ENCODE measurements at places on chromosomes 12 and 14.
A peak's percentile ranks its signal among the peaks of the same experiment; 100 is the strongest.

GRCh38 chr14:36264107-36264506 lies 56.3 kb downstream of the MBIP start:
- DNase-seq, result no peak

- no peak for DNase-seq
Measured at GRCh38 chr14:65686761-65687160, 274.2 kb downstream of the FUT8 start.

DNA sequence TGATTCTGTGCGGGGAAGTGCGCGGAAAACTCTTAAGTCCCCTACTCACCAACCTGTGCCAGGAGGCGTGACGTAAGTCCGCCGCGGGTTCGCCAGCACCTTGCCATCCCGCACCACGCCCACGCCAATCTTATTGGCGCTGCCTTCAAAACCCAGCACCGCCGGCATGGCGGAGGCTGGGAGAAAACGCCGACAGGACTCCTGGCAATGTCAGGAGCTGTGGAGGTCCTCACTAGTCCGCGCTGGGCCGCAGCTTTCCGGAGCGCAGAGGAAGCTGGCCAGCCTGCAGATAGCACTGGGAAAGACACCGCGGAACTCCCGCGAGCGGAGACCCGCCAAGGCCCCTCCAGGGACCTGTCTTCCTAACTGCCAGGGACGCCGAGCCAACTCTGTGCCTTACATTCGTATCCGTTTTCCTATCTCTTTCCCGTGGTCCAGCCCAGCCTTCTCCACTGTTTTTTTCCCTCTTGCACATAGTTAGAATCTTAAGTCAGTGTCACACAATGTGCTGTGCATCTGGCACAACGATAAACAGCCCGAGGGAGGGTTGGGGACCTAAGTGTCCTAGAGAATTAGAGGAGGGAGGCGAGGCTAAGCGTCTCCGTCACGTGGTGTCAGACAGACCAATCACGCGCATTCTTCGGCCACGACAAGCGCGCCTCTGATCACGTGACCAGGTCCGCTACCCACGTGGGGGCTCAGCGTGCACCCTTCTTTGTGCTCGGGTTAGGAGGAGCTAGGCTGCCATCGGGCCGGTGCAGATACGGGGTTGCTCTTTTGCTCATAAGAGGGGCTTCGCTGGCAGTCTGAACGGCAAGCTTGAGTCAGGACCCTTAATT lies at the start of the genes APEX1 and OSGEP:
APEX1 (plus strand) TSS at position 711 of the 839 bp plus-strand sequence. CDS start 420 bp downstream, outside the sequence.
OSGEP (minus strand) TSS at position 297 of the 839 bp plus-strand sequence; CDS start at position 168, 129 bp downstream.
- peak; percentile 100 for DNase-seq

DNA sequence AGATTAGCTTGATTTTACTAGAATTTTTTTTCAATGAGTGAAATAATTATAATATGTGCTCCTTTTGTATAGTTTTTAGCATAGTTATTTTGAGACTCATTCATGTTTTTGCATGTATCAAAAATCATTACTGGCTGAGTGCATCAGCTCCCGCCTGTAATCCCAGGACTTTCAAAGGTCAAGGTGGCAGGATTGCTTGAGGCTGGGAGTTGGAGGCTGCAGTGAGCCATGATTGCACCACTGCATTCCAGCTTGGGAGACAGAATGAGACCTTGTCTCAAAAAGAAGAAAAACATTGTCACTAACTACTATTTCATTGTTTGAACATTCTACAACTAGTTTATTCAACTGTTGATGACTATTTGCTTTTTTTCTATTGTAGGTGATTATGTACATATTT lies 802.7 kb downstream of the SLC16A7 start:
- no peak for DNase-seq

GRCh38 chr14:53621433-53621832 lies 335.2 kb downstream of the BMP4 start:
- DNase-seq, result no peak

DNA sequence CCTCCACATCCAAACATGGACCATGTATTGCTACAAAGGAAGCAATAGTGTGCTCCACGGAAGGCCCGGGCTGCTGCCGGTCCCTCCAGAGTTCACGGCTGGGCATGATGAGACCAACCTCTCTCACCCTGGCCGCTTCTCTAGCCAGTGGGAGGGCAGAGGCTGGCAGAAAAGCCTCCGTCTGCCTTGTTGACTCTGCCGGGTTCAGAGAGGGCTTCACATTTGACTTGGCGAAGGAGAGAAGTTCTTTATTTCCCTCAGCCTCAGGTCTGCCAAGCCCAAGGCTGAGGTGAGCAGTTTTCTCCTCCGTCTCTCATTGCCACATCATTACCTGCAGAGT lies 230.0 kb downstream of the ZFP36L1 start:
- no peak for DNase-seq

- no peak for DNase-seq
Measured at GRCh38 chr12:91021076-91021475, 16.3 kb upstream of the EPYC start.

DNA sequence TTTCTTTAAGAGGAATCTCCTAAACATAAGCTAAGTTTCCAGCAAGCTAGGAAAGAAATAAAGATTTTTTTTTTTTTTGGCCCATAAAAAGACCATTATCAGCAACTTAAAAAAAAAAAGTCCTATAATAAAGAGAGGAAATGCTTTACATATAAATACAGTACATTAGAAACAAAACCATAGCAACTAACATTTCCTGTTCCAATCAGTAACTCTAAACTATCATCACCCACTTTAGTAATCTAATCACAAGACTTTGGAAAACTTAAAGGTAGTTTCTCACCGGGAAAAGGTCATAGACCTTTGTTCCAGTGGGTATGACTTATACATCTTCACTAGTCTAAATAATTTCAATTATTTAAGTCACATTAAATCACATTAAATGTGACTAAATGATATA lies 11.1 kb downstream of the SPTSSA start:
- DNase-seq, result no peak

- no peak for DNase-seq
Measured at GRCh38 chr12:116978791-116979508, 68.2 kb downstream of the FBXW8 start.

DNA sequence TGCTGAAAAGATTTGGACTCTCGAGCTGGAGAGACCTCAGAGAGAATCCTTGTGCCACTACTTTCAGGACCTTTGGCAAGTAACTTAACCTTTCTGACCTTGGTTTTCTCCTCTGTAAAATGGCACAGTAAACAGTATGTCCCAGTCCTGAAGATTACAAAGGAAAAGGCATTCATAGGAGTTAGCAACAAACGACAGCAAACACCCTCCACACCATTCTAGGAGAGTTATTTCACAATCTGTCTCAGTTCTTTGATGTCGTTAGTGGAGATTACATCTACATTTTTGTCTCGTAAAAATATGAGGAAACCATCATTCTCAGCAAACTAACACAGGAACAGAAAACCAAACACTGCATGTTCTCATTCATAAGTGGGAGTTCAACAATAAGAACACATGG lies 205.7 kb downstream of the ITPR2 start:
- DNase-seq, result no peak

GRCh38 chr14:80754696-80755095 lies 186.8 kb downstream of the CEP128 start:
- no peak for DNase-seq

DNA sequence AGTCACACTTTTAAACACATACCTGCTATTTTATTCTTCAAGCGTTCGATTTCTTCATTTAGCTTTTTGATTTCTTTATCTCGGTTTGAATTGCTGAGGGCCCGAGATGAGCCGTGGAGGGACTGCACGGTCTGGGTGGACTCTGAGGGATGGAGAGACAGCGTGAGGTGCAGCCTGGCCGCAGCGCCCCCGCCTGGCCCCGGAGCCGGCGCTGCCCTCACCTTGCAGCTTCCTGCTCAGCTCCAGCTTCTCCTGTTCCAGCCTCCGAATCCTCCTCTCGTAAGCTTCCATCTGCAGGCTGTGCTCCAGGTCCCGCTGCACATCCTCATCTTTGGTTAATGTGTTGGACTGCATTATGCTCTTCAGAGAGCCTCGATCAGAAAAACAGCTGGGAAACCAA lies 53.2 kb downstream of the AMN start:
- DNase-seq, result no peak

- DNase-seq, result no peak
Measured at GRCh38 chr12:22002430-22002829, 43.6 kb upstream of the CMAS start.

DNA sequence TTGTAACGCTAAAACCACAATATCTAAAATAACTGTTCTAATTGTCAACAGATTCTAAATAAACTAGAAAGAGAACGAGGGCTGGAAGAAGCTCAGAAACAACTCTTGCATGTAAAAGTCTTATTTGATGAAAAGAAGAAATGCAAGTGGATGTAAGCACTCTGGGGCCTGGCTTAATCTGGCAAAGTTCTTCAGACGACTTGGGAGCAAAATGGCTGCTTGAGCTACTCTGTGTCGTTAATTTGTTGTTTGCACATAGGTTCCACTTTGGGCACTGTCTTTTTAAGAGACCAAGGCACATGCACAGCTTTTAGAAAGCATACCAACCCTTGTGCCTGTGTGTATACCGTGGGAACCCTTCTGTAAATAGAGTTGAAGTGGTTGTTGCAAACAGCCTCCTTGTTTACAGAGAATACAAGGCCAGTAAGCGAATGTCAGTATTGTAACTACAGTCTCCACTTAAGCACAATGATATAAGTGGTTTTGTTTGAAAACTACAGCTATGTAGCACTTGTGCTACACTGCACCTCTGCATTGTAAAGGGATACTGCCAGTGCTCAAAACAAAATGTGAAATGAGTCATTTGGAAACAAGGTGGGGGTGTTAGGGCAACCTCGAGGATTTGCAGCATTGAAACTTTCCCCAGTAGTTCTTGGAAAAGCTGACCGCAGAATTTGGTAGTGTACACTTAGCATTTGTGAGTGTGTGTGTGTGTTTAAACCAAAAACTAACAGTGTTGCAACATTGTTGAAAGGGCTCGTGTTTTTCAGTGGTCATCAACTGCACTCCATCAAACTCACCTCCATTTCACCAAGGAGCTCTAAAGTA lies 154.3 kb downstream of the CEP83 start:
- no peak for DNase-seq

DNA sequence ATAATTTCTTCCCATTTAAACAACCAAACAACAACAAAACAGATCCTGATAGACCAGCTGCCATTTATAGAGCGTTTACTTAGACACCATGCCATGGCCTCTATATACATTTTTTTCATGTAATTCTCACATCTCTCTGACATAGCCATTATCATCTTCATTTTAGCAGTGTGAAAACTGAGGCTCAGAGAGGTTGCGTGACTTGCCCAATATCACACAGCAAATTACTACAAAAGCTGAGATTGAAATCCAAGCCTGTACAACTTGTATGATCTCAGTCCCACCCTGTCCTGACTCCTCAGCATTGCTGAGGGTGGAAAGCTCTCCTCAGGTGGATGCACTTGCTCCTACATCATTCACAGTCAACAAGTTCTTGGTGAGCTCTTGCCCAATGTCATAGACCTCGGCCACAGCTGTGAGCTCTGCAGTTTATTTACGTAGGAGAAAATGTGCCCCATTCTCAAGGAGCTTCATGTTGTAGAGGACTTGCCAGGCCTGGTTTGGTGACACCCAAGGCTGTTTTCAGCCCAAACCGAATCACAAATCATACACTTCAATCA lies 55.5 kb downstream of the CRACR2A start:
- no peak for DNase-seq

DNA sequence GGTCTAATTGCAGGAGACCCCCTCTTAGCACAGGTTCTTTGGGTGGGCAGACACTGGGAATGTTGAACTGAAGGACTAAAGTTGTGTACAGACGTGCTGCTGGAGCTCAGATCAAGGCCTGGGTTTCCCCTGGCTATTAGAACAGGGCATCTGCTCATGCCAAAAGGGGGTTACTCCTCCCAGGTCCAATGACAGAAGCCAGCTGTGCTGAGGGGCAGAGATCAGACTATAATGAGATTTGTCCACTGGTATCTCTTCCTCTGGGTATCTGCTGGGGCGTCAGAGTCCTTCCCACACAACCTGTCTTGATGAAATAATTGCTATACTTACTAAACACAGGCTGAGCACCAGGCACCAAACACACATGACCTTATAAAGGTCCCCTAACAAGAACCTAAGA lies 42.6 kb downstream of the LTBP2 start:
- no peak for DNase-seq

- no peak for DNase-seq
Measured at GRCh38 chr14:89477391-89477790, 60.4 kb upstream of the FOXN3 start.

DNA sequence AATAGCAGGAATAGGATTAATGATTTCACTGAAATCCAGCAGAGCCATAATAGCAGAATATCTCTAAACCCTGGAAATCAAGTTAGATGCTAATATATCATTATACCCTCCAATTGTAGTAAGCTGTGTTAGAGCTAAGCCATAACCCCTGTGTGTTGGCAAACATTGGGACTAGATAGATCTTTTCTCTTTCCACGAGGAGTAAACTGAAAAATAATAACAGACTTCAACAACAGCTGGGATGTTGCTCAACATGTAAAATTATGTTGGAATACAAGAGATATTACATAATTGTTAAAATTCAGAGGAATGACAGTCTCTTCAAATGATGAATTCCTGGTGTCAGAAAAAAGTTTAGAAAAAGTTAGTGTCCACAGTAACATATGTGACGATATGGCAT lies 383.8 kb downstream of the SNAPC1 start:
- no peak for DNase-seq

DNA sequence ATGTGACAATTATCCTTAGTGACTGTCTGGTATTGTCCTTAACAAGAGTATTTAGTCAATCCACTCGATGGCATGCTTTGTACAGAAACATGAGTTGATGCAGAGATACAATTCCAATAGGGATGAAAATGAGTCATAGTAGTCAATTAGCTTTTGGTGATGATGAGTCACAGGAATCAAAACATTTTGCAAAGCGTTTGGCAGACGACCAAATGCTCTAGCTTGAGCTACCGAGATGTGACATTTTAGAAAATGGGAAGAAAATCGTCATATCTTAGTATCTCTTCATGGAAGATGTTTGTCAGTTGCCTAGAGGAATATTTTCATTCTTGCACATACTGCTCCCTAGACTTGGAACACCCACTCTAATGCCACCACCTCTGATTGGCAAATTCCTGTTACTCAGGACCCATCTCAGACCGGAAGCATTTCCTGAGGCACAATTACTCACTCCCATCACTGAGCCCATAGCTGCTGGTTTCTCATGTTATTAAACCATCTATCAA lies 95.0 kb downstream of the LMNTD1 start:
- DNase-seq, result no peak

DNA sequence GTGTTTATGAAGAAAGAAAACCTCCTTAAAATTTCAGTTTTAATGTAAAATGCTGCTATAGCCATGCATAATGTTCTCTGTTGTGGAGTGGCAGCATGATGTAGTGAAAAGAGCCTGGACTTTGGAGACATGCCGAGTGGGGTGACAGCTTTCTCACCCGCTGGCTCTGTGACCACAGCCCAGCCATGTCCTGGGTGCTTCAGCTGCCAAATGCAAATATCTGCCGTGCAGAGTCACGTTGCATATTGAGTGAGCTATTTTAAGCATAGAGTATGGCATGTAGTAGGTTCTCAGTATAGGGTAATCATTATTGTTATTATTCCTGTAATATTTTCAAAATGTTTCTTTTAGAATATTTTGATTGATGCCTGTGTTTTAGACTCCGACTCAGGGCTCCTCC lies 15.5 kb upstream of the TCTN2 start:
- DNase-seq, result no peak

DNA sequence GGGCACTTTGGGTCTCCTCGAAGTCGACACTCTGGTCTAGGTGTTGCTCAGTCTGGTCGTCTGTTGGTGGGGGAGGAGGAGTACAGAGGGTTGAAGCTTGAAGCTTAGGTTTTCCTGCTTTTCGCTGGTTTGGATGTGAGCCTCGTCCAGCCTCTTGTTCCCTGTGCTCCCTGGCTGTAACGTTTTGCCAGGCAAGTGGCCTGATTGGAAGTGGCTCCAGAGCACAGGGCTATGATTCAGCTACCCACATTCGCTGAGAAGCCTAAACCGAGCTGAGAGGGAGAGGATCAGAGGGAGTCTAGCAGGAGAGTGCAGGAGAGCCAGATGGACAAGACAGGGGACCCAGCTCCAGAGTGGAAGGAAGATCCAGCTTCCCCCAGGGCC lies 6.1 kb downstream of the HOXC10 start:
- DNase-seq, result no peak

Data from natural killer cell (primary cell).